HL-60 (cell line): ENCODE measurements at places on chromosomes 4 and X.

GRCh38 chr4:124990398-124990797 lies 277.9 kb upstream of the ANKRD50 start:
- DNase-seq, result no peak

- no peak for DNase-seq
Observed at GRCh38 chr4:119785963-119786362, 157.4 kb upstream of the PDE5A start.

- DNase-seq, result no peak
Observed at GRCh38 chr4:3686753-3687152, 79.4 kb upstream of the ADRA2C start.

DNA sequence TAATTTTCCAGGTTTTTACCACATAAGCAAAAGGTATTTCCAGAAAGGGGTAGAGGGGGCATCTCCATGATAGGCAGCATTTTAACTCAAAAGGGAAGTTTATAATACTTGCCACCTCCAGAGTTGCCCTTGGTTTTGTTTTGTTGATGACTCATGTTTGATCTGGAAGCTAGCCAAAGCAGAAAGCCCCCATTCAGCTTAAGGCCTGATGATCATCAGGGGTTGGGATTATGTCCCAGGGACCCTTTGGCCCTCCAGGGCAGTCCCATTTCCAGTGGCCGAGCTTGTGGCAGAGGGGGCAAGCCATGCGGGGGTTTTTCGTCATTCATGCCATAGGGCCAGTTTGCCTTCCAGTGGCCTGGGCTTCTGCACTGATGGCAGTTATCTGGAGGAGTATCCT lies 143.0 kb upstream of the PLAC1 start:
- no peak for DNase-seq

DNA sequence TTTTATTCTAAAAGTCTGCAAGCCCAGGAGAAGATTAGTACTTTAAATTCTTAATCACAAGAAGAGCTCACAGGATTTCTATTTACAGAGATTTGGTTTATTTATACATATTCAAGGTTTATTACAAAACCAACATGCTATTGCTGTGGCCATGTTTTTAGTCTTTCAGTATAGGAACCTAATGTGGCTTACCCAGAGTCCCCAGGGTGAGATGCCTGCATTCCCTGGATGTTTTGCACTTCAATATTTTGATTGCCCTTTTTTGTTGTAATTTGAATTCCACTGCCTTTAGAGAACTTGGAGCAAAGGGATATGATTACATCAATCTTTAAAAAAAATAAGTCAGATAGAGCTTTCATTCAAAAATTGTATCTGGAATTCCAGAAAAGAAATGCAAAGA lies 146.0 kb upstream of the FRMPD4 start:
- DNase-seq, result no peak
